ENCODE measurements at places on chromosomes 6 and 20.
A peak's percentile ranks its signal among the peaks of the same experiment; 100 is the strongest.

GRCh38 chr20:7650086-7650879 lies 290.0 kb downstream of the HAO1 start:
- peak; percentile 88 for DNase-seq

- DNase-seq = no peak
Measured at GRCh38 chr6:137740091-137740755, 126.8 kb upstream of the TNFAIP3 start.

GRCh38 chr6:145705561-145705960 lies 29.8 kb downstream of the EPM2A start:
- peak; percentile 17 for DNase-seq

DNA sequence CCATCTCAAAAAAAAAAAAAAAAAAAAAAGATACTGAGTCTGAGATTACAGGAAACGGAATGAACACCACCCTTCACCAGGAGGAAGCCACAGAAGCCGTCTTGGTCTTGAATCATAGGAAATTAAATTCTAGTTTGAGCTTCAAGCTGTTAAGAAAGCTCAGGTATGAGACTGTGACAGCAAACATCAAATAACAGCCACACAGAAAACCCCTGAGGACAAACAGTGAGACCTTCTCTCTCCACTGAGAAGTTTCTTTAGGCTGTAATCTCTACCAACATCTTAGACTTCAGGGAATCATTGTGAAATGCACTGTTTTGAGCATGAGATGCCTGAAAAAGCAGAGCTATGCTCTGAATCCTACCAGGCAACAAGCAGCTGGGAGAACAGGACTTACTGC lies 30.8 kb downstream of the PDE10A start:
- DNase-seq = no peak

- no peak for DNase-seq
Measured at GRCh38 chr20:40565682-40566040, 123.4 kb downstream of the MAFB start.

GRCh38 chr6:107776415-107776814 lies 47.7 kb downstream of the SCML4 start:
- no peak for DNase-seq

DNA sequence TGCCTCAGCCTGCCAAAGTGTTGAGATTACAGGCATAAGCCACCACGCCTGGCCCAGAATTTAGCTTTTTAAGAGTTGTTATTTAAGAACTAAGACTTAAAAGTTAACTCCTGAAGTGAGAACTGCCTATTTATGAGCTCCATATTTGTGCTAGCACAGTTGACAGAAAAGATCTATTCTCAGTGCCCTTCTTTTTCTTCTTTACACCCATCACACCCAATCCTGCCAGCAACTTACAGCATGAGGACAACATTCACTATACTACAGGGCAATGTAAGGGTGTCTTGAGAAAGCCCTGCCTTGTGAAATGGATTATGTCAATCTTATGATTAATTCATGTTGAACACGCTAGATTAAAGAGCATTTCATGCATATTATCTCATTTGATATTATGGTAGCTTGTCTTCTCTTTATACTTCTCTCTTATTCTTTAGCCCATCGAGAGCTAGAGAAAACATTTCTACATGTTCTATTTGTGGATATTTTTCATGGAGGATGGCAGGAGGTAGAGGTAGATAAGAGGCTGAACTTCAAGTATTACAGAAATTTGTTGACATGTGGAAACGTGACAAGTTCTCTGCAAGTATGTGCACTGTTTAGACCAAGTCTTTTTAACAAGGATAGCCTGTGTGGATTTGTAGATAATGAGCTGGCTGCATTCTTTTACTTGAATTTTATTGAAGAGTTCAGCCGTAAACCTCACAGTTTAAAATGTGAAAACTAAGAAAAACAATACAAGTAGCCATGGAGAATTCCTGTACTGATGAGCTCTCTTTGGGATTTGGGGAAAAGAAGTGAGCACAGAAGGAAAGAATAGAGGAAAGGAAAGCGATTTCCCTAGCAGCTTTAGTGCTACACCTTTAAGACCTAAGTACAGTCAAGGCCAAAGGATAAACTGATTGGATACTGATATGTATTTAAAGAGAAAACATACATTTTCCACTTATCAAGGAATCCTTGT lies 212.2 kb downstream of the ARHGAP18 start:
- DNase-seq = no peak

- DNase-seq = peak; percentile 74
Measured at GRCh38 chr20:40682104-40682981, 6.7 kb downstream of the MAFB start.
